ENCODE measurements at places on chromosomes 12 and 14. TPM values are rescaled to one million over a fixed set of nuclear protein-coding genes. Genes with fewer than 3 reads are reported as not detected.
A peak's percentile ranks its signal among the peaks of the same experiment; 100 is the strongest.

GRCh38 chr12:62865065-62865464, 69.9 kb downstream of the PPM1H start:
- DNase-seq = no peak

GRCh38 chr12:55972042-55972441, 1.8 kb upstream of the RAB5B start:
- DNase-seq = no peak

- no peak for DNase-seq
These were observed 153.7 kb downstream of the ZFP36L1 start for GRCh38 chr14:68639000-68639757.

DNA sequence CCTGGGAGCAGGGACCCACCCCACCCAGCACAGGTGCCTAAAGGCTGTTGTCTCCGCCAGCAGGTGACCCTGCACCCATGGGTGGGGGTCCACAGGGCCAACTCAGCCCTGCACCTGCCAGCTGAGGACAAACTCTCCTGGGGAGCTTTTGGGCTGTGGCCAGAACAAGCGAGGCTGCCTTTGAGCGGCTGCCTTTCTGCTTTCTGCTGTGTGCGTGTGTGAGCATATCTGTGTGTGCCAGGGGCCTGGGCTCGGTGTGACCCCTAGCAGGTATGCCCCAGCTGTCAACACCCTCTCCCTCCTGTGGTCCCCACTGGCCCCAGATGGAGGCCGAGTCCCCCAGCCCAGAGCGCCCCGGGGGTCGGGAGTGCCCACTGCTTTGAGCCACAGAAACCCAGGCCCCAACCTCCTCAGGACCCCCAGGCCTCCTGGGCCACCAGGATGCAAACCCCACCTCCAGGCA, 25.9 kb upstream of the GPR132 start:
- no peak for DNase-seq

DNA sequence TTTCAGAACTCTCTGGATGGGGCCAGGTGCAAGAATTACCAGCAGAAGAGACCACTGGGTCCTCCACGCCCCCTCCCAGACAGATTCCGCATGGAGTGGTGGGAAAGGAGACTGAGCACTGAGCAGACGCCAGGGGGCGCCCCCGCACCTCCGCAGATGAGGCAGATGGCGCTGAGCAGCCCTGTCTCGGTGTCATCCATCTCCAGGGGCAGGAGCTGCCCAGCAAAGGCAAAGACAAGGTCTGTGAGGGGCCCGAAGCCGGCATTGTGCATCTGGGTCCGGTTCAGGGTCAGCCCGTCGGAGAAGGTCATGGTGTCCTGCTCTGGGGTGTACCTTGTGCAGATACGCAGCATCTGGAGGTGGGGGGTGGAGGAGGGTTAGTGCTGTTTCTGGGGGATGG, 6.3 kb upstream of the ITGB7 start:
- peak; percentile 48 for DNase-seq

DNA sequence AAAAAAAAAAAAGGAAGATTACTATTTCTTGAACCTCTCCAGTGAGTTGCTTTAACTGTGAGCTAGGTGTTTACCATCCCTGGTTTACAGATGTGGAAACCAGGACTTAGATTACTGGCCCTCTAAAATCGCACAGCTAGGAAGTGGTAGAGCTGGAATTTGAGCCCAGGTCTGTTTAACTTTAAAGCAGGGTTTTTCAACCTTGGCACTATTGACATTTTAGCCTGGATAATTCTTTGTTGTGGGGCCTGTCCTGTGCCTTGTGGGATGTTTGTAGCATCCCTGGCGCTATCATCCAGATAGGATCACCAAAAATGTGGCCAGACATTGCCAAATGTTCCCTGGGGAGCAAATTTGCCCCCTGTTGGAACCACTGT, 28.5 kb upstream of the SMOC1 start:
- DNase-seq = no peak

DNA sequence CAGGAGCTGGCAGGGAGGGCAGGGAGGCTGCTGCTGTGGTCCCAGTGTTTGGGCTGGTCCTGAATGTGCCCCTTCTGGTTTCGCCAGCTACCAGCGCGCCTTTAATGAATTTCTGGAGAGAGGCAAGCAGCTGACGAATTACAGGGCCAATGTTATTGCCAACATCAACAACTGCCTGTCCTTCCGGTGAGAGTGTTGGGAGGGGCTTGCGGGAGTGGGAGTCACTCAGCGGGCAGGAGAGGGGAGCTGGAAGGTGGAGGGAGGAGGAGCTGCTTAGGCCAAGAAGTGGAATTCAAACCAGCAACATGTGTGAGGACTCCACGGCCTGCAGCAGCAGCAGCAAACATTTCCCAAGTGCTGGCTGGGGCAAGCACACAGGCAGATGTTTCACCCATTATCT, 7.7 kb downstream of the TNFAIP2 start:
- DNase-seq = no peak

DNA sequence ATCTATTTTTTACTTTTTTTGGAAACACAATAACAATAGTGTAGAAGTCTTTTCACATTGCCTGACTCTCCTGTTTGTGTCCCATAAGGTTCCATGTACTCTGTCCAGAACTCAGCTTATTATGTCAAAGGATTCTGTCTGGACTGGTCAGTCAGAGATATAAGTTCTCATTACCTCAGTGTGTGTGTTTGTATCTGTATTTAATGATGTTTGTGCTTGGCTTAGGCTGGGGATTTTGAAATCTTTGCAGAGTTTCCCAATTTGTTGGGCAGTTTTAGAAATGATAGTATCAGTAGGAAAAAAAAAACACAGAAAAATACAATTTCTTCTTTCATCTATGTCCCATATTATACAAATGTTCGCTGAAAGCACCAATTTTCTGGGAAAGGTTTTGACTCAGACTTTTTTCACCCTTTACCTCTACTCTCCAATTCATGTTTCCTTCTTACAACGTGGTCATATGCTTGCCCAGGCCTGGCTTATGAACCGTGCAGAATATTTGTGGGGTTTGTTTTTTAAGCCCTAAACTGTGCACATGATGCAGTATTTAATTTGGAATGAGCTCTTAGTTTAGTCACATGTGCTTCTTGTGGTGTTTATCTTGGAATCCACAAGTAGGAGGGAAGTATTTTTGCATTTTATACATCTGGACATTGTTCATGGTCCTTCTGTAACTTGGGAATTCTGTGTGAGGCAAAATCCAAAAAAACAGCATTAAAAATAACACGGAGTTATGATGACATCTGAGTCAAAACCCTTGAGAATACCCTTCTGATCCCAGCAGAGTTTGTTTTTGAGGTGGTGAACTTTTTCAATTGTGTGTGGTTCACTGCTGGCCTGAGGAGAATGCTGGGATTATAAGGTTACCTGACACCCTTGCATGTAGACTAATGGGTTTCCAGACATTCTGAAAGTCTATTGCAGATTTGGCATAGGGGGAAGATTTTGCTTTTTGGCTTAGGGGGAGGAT, 121.2 kb downstream of the RAD51B start:
- peak; percentile 87 for DNase-seq

DNA sequence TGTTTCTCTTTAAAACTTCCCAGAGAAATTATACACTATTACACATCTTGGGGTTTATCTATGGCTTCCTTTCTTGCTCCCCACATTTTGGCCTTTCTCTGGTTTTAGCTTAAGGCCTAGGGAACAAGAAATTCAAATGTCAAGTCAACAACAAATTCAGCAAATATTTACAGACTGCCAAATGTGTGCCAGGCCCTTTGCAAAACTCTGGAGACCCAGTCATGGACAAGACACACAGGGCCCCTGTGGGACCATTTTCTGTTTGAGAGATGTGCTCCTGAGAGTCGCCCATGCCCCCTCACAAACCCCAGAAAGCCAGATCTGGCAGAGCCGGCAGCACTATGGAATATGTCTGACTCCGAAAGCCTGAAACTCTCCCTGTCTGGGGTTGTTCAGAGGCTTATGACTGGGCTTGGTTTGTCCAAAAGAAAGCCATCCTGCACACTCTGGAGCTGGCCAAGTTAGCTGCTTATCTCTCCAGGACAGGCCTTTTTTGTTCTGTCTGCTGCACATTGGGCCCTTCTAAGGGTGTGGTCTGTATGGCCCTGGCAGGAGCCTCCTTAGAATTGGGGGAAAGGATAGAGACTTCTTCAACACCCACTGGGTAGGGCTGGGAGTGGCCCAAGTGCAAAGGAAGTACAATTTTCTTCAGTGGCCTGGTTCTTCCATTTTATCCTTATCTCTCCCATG, 1.1 kb upstream of the KRT3 start:
- DNase-seq = no peak

GRCh38 chr12:117513353-117513752, 151.9 kb upstream of the NOS1 start:
- no peak for DNase-seq

- DNase-seq = no peak
These were observed at the start of gene NFATC4 for GRCh38 chr14:24367514-24368211. NFATC4 (plus strand) TSS chr14:24368184; CDS start chr14:24368341, 157 bp downstream.

GRCh38 chr14:95098984-95099599, 58.2 kb downstream of the DICER1 start:
- no peak for DNase-seq

GRCh38 chr12:126509572-126509971, 1444.3 kb downstream of the AACS start:
- DNase-seq = no peak

GRCh38 chr14:76775695-76776427, 14.6 kb downstream of the VASH1 start:
- no peak for DNase-seq

GRCh38 chr14:100285913-100286400, 20.3 kb downstream of the SLC25A29 start:
- DNase-seq = no peak

DNA sequence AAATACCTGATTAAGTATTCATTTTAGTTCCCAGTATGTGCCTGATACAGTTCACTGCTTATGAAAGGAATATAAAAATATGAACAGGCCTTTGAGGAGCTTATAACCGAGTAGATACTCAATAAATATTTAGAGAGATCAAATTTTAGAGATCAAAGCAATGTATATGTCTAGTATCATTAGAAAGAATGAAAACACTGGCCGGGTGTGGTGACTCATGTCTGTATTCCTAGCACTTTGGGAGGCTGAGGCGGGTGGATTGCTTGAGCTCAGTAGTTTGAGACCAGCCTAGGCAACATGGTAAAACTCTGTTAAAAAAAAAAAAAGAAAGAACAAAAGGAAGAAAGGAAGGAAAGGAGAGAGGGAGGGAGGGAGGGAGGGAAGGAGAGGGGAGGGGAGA, 113.2 kb upstream of the EEA1 start:
- DNase-seq = no peak

DNA sequence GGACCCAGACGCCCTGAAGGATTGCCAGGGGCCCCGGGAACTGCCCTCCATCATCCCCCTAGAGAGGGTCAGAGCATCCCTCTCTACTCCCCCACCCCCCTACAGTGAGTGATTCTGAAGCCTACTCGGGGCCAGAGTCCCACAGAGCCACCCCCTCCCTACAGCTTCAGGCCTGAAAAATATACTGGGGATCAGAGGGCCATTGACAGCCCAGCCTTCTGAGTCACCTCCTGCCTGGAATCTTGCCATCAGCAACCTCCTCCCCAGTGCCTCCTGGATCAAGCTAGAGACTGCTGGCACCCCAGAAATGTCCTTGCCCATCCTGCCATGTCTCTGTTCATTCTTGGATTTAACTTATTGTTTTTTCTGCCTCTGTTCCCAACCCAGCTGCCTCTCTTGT, 21.7 kb upstream of the MIA2 start:
- DNase-seq = peak; percentile 26

DNA sequence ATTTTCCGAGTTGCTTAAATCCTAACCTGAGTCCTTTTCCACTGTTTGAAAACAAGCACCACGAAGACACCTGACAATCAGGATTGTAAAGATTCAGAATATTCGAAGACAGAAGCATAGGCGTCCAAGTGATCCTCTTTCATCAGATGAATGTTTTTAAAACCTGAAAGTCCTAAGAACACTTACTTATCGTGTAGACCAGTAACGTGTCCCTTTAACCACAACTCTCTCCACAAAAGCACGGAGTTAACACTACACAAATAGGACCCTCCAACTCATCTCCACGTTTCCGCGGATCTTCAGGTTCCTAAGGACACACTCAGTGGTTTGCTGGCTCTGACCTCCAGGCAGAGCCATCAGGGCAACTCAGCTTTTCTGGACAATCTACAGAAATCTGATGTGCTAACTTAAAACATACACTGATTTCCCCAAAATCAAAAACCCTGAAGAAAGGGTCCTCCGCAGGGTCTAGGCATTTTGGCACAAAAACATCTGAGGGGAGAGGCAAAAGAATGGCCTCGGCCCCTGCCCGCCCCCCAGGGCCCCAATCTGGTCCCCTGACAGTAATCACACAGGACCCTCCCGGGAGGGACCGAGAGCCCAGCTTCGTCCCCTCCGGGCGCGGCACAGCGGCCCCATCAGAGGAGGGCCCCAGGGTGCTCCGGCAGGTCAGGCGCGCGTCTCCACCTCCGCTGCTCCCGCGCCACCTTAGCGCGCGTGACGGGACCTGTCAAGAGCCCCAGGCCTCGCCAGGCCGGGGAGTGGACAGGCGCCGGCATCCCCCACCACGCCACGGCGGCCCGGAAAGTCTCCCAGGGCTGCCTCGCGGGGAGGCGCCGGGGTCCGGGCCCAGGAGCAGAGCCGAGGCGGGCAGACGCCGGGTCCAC, 925 bp downstream of the DICER1 start:
- no peak for DNase-seq

DNA sequence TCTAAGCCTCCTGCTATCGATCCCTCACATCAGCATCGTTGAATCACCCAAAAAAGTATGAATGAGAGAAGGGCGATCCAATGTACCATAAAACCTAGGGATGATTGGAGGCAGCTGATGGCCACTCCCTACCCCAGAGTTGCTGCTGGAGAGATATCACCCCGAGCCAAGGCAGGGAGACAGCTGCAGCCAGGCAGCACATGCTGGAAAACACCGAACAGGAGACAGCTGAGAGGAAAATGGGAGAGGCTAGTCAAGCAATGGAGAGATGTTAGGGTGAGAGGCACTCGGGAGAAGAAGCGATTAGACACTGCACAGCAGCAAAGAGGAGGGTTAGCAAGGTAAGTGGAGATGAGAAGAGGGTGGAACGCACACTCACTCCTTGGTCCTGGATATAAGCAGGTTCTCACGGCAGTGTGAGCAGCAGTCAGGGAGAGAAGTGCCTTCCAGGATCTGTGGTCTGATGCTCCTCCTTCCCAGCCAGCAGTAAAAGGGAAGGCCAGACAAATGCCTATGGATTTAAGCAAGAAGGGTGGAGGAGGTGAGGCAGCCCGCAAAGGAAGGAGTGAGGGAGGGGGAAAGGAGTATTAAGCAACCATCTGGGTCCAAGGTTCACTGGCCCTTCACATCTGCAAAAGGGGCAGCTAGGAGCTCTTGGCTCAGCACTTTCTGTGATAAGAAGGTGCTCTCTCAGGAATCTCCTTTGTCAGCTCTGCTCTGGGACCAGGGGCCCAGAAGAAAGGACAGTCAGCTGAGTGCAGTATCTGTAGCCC, at the start of gene SLC7A7:
Gene SLC7A7, minus strand, starts transcription at position 495 of the 773 bp plus-strand sequence. CDS start 2,037 bp downstream, outside the sequence.
- DNase-seq = no peak

- no peak for DNase-seq
These were observed 95.1 kb downstream of the SCARB1 start for GRCh38 chr12:124768452-124769162.

AKAP6 gene
- total RNA-seq = 0.25 TPM

TMEM253 gene
- total RNA-seq = 0.13 TPM

PTPRR gene
- total RNA-seq = under 0.01 TPM

GOLT1B gene
- 18.2 TPM for total RNA-seq

LRFN5 gene
- not detected for total RNA-seq

ARF3 gene
- total RNA-seq = 50.4 TPM

TTC5 gene
- 14.4 TPM for total RNA-seq

NID2 gene
- 40.1 TPM for total RNA-seq

PAH gene
- not detected for total RNA-seq

NXPH4 gene
- total RNA-seq = not detected
